Esophagus muscularis mucosa (tissue), 4 donors: ENCODE measurements at places on chromosomes 11 and 22. TPM values are rescaled to one million over a fixed set of nuclear protein-coding genes. Genes with fewer than 3 reads are reported as not detected.

The DGCR8 gene
- 18.3 TPM for total RNA-seq

The ZNF143 gene
- total RNA-seq, result 38.8 TPM

The CYTH4 gene
- 11.6 TPM for total RNA-seq

The RIMBP3C gene
- not detected for total RNA-seq

The SAA2 gene
- 0.34 TPM for total RNA-seq

The TMPRSS6 gene
- not detected for total RNA-seq

The HTR3A gene
- total RNA-seq, result 0.42 TPM

The SLC22A8 gene
- not detected for total RNA-seq

The SLC25A1 gene
- 88.9 TPM for total RNA-seq

The C11orf87 gene
- total RNA-seq, result not detected

The ASPHD2 gene
- 0.42 TPM for total RNA-seq

The CTSW gene
- 2.7 TPM for total RNA-seq

The TMX2 gene
- 46.5 TPM for total RNA-seq

DNA sequence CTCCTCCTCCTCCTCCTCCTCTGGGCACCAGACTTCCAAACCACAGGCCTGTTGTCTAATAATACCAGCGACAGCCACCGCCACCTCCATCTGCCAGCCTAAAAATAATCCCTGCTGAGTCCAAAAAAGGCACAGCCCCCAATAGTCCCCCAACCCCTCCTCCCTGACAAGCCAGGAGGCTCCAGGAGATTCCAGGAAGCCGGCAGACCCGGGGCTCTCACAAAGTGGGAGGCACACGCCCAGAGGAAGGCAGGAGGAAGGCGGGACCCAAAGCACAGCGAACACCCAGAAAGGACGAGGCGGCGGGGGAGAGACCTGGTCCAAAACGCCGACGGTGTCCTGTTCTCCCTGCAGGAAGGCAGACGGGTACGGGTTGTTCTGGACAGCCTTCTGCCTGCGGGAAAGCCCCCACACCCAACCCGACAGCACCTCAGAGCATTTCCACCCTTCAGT, 5.9 kb downstream of the IGSF9B start:
- no peak for DNase-seq

DNA sequence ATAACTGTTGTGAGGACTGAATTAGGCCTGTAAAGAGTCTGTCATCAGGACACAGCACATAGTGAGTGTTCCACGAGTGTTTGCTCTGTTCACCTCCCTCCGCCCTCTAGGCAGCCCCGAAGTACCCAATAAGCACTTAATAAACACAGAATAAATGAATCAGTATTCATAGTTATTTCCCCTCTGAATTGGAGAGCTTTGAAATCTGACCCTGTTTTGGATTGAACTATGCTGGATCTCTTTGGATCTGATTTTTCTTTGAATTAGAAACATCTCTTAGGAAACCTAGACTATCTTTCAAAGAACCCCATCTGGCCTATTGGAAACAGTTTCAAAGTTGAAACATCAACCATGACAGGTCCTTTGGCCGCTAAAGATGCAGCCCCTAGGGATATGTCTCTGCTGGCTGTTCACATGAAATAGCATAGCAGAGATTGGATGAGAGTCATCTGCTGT, 615.5 kb downstream of the NTM start:
- no peak for DNase-seq

GRCh38 chr11:119166368-119167076, 2.0 kb upstream of the NLRX1 start:
- DNase-seq, result no peak

- no peak for DNase-seq
These were observed 768 bp downstream of the LDHA start for GRCh38 chr11:18394928-18395734.

DNA sequence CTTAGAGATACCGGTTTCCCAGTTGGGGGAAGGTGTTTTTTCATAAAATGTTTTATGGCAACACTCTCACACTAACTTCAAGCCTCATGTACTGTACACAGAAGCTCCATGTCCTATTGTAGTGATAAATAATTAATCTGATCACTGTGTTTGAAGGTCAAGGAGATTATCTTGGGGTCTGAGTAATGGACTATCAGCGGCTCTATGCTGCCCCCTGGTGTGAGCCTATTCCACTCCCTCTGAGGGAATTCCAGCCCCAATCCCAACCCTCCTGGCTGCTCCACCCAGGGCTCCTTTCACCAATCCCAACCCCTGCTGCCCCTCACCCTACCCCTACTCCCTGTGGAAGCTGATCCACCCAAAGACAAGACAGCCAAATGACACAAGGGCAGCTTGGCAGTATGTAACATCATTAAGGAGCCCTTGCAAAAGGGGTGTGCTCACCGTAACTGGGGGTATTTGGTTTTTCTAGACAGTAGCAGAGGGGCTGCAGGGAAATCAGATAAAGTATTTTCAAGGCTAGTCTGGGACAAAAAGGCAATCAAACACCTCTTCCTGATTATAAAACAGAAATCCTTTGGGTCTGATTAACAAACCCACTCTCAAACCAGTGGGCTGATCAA, 22.3 kb downstream of the HPS4 start:
- no peak for DNase-seq

DNA sequence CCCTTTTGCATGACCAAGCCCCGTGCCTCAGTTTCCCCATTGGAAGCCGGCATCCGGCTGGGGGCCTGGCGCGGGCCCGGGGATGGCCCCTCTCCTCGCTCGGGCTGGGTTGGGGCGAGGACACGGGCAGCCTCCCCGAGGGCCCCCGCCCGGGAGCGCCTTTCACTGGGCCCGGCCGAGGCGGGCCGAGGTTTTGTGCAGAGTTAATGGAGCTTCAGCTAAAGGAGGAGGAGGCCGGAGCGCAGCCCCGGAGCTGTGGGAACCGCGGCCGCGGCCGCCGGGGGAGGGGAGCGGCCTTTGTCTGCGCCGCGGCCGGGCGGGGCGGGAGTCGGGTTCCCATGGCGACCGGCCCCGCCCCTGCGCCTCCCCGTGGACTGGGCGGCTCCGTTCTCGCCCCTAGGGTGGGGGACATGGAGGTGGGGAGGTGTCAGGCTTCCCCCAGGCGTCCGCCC, 1.4 kb upstream of the MAPK11 start:
- no peak for DNase-seq

DNA sequence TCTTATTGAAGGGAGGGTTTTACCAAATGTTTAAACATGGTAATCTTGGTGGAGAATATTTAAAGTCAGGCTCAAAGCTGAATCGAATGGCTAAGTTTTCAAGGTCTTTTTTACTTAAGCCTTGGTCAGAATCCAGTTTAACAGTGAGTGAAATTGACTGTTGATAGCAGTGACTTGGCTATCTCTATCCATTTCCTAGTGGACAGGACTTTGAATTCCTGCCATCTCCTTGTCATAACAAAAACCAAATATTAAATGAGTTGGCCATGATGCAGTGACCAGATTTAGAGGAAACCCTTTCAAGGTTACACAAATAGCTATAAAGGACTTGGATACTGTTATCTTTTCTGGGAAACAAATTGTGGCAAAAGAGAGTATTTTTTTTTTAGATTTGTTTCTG, 92.0 kb downstream of the JRKL start:
- DNase-seq, result no peak

DNA sequence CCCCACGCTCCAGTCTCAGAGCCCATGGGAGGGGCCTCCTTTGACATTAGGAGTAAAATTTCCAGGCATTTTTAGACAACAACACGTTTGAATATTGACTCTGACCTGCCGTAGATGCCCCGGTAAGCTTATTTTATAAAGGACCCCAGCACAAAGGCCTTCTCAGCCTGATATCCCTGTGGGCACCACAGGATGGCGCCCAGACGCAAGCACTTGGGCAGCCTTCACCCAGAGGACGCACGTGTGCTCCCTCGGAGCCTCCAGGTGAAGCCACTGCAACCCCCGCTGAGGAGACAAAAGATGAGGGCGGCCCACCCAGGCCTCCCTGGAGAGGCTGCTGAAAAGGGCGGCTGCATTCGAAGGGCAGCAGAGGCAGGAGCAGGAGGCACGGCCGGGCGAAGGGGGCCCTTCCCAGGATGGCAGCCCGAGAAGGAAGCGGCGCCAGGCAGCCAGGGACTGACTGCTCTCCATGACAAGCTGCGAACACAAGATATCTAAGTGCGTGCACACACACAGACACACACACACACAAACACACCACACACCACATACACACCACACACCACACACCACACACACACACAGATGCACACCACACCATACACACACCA, 15.2 kb upstream of the TH start:
- no peak for DNase-seq

DNA sequence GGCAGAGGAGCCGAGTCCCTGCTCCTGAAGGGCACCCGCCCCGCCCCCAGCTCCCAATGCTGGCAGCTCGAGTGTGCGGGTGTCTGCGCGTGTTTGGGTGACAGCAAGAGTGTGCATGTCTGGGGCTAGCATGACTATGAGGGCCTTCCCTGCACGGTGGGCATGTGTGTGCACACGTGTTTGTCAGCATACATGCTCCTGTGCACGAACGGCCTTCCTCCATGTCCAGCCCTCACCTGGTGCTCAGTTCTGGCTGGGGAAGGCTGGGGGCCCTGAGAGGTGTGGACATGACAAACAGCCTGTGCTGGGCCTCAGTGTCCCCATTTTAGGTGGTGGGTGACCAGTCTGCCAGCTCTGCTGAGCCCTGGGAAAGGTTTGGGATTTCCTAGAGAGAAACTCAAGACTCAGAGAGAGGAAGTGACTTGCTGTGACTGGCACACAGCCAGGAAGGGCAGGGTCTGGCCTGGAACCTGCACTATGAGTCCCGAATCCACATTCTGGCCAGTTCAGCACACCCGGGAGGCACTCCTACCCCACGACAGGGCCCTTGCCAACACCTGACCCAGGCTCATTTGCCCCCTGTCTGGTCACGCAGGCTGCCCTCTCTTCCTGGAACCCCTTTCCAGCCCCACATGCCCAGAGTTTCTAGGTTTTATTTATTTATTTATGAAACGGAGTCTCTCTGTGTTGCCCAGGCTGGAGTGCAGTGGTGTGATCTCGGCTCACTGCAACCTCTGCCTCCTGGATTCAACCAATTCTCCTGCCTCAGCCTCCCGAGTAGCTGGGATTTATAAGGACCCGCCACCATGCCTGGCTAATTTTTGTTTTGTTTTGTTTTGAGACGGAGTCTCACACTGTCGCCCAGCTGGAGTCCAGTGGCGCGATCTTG, 3.3 kb upstream of the SHISA8 start:
- no peak for DNase-seq

DNA sequence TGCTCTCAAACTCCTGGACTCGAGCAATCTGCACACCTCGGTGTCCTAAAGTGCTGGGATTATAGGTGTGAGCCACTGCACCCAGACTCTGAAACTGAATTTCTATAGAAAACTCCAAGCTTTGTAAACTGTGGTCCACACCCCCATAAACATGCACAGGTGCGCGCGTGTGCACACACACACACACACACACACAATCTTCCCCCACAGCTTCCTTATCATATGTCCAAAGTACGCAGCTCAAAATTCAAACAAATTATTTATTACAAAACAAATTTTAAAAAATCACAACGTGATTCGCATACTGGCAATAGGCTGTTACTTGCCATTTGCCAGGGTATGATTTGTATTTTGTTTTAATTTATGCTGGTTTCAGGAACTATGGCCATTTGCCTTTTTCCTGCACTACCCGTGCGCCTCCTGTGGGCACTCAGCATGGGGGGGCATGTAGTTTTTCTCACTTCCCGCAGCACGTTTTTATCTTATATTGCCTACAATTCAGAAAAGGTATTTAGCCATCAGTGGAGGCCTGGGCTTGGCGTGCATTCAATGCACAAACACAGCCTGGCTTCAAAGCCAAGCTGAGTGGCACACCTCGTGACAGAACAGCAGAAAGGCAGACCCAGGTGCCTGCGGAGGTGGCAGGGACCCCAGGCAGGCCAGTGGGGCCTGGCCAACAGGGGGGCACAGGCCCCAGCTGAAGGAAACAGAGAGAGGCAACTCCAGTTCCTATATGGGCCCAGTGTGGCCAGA, 10.8 kb upstream of the SNX32 start:
- no peak for DNase-seq

DNA sequence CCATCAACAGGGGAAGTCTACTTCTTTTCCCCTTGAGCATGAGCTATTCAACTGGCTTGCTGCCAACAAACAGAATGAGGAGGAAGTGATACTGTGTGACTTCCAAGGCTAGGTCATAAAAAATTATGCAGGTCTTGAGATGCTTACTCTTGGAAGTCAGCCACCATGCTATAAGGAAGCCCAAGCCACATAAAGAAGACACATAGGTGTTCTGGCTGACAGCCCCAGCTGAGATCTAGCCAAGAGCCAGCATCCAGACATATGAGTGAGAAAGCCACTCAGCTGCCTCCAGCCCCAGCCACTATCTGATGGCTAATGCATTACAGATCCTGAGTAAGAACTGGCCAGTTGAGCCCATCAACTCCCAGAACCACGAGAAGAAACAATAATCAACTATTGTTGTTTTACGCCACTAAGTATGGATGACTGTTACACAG, 31.0 kb upstream of the PPP2R1B start:
- DNase-seq, result no peak

DNA sequence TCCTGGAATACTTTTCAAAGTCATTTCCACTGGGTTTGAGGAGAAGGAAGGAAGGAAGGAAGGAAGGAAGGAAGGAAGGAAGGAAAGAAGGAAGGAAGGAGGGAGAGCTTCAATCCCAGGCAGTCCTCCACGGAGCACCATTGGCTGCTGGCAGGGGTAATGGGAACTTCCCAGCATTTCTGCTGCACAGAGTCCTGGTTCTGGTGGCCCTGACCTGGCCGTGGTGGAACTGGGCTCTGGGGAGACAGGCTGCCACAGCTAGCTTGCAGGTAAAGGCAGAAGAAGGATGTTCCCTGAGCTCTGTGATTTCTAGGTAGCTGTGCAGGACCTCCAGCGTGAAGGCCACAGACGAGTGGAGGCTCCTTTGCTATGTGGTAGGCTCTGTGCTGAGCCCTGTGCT, 10.6 kb downstream of the PKNOX2 start:
- no peak for DNase-seq

- no peak for DNase-seq
These were observed 24.4 kb downstream of the NPTXR start for GRCh38 chr22:38819387-38819940.

- no peak for DNase-seq
These were observed 14.4 kb upstream of the EHF start for GRCh38 chr11:34606326-34607120.

GRCh38 chr11:61602775-61603569, 22.1 kb upstream of the SYT7 start:
- peak; percentile 94 for DNase-seq

- peak; percentile 62 for DNase-seq
These were observed 214.2 kb upstream of the ZBED5 start for GRCh38 chr11:11072067-11072466.

GRCh38 chr22:50677493-50678217, 5.0 kb downstream of the SHANK3 start:
- no peak for DNase-seq

- DNase-seq, result no peak
These were observed 22.7 kb downstream of the NCAM1 start for GRCh38 chr11:112983887-112984286.

- no peak for DNase-seq
These were observed 94.0 kb downstream of the AMBRA1 start for GRCh38 chr11:46499821-46500220.

- no peak for DNase-seq
These were observed 515.1 kb downstream of the INSC start for GRCh38 chr11:15629690-15630321.
